ENCODE measurements at places on chromosomes 7 and 10.

DNA sequence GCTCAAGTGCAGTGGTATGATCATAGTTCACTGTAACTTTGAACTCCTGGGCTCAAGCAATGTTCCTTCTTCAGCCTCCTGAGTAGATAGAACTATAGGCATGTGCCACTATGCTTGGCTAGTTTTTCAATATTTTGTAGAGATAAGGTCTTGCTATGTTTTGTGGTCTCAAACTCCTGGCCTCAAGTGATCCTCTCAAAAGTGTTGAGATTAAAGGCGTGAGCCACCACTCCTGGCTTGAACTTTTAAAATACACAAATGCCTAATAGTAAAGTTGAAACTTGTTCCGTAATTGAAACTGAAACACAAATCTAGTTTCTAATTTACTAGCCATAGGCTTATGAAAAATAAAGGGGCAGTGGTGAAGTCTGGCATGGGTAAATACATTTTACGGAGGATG lies 65.7 kb downstream of the AP3M1 start:
- H3K27me3 ChIP-seq, result no peaks in the 10 kb centered on the region
- peaks cover 31% of the 10 kb centered on the region for H3K36me3 ChIP-seq
- H3K4me3 ChIP-seq, result no peak overlapping the region
- no peak for DNase-seq
- peak overlapping the region; percentile 14 for H3K27ac ChIP-seq
- H3K4me1 ChIP-seq, result no peaks in the 10 kb centered on the region

GRCh38 chr10:60704471-60704870 lies 73.8 kb upstream of the CDK1 start:
- H3K27me3 ChIP-seq, result no peaks in the 10 kb centered on the region
- peaks cover 5% of the 10 kb centered on the region for H3K4me1 ChIP-seq
- no peaks in the 10 kb centered on the region for H3K36me3 ChIP-seq
- no peak for DNase-seq
- no peak overlapping the region for H3K27ac ChIP-seq

GRCh38 chr10:102234888-102235597 lies 6.3 kb downstream of the PITX3 start:
- peaks cover 19% of the 10 kb centered on the region for H3K27me3 ChIP-seq
- no peaks in the 10 kb centered on the region for H3K36me3 ChIP-seq
- H3K27ac ChIP-seq, result no peak overlapping the region
- H3K4me1 ChIP-seq, result peaks cover 16% of the 10 kb centered on the region
- no peak for DNase-seq
- H3K4me3 ChIP-seq, result no peak overlapping the region

DNA sequence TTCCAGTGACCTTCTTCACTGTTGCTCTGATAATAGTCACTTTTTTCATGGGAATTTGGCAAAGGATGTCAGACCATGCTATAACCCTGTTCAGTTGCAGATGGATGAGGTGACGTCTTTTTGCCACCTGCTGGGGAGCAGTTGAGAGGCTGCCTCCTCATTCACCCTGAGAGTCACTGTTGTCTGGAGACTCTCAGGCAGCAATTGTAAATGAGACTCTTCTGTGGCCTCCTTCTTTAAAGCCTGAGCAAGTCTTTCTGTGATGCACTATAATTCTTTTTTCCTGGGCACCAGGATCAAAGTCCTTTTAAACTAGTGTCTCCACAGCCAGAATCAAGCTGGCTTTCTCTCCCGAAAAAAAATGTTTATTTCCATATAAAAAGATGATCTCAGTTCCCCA lies 345.1 kb downstream of the ARL4A start:
- peak; percentile 2 for DNase-seq
- no peak overlapping the region for H3K27ac ChIP-seq
- H3K4me3 ChIP-seq, result no peak overlapping the region

DNA sequence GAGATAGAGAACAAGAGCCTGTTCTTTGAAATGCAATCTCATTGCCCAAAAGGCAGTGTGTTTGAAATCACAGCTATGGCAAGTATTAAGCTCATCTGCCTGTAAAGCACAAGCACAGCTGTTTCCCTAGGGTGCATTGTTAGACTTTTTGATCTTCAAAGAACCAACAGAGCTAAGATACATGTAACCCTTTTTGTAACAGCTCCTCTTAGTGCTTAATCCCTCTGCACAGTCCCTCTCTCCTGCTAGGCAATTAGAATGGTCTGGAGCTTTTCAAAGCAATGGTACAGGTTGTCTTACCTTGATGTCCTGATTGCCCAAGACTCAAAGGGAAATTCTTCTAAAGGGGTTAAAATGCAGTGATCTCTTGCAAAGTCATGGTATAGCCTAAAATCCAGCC lies 249.6 kb upstream of the CHRM2 start:
- H3K4me1 ChIP-seq, result no peaks in the 10 kb centered on the region
- no peaks in the 10 kb centered on the region for H3K27me3 ChIP-seq
- no peak overlapping the region for H3K4me3 ChIP-seq

DNA sequence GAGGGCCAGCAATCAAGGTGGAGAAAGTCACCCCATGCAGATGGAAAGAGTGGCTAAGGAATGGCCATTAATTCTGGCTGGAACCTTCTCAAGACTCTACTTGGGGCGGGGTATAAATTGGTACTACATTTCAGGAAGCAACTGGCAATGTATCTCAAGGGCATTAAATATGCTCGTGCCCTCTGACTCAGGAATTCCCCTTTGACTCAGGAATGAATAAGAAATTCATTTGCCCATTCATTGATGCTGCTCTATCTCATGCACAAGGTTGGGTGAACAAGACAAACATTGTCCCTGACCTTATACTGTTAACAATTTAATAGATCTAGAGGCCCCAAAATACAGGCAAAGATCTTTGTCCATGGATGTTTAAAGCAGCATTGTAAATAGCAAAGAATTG lies 188.1 kb downstream of the MYOF start:
- no peak for DNase-seq
- no peaks in the 10 kb centered on the region for H3K4me1 ChIP-seq
- no peak overlapping the region for H3K27ac ChIP-seq
- no peaks in the 10 kb centered on the region for H3K36me3 ChIP-seq

DNA sequence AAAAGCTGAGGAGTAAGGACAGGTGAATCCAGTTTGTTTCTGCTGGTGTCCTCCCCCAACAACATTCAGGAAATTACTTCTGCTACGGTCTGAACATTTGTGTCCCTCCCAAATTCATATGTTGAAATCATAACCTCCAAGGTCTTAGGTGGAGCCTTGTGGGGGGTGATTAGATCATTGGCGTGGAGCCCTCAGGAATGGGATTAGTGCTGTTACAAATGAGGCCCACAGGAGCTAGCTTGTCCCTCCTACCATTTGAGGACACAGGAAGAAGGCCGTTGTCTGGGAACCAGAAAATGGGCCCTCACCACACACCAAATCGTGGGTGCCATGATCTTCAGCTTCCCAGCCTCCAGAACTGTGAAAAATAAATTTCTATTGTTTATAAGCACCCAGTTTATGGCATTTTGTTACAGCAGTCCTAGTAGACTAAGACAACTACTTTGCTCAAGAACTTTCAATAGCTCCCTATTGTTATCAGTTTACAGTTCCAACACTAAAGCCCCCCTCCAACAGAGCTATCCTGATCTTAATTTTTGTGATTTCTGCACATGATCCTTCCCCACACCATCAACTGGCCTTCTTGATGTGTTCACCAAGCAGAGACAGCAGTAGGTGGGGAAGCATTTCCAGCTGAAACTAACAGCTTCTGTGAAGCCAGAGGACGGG lies 2.1 kb upstream of the LRMDA start:
- H3K4me3 ChIP-seq, result no peak overlapping the region
- H3K36me3 ChIP-seq, result no peaks in the 10 kb centered on the region
- H3K4me1 ChIP-seq, result peaks cover 22% of the 10 kb centered on the region

Data from natural killer cell (primary cell).